ENCODE measurements at places on chromosomes 13 and 19. TPM values are rescaled to one million over a fixed set of nuclear protein-coding genes. Genes with fewer than 3 reads are reported as not detected.

DNA sequence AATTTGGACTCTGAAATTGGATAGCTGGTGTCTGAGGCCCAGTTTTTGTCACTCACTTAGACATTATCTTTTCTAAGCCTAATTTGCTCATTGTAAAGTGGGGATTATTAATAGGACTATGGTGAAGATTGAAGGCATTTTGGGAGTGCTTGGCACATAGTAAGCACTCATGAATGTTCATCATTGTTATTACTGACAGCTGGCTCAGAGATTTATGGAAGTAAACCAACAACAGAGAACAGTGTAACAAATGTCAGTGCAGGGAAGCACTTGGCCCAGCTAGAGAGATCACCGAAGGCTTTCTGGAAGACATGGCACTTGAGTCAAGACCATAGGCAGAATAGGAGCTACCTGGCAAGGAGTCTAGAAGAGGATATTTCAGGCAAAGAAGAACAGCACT, 92.3 kb downstream of the RFC3 start:
- no peak for DNase-seq

VSTM1 gene
- not detected for total RNA-seq

ZNF155 gene
- total RNA-seq = 4.5 TPM

DNA sequence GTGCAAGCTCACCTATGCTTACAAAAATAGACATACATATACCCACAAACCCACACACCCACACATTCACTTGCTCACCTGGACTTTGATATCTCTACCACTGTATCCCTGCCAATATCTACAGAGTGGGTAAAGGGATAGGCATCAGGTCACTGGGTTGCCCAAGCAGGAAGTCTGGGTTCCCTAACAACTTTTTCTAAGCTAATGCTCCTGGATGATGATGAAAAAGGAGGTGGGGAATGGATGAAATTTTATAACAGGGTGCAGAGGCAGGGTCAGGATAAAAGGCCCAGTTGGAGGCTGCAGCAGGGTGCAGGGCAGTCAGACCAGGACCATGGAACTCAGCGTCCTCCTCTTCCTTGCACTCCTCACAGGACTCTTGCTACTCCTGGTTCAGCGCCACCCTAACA, at the start of gene CYP2B6:
Gene CYP2B6, plus strand, starts transcription at position 311 of the 410 bp plus-strand sequence. Its CDS starts 24 bp downstream, at position 335.
- DNase-seq = no peak

CEACAM16 gene
- not detected for total RNA-seq

DNA sequence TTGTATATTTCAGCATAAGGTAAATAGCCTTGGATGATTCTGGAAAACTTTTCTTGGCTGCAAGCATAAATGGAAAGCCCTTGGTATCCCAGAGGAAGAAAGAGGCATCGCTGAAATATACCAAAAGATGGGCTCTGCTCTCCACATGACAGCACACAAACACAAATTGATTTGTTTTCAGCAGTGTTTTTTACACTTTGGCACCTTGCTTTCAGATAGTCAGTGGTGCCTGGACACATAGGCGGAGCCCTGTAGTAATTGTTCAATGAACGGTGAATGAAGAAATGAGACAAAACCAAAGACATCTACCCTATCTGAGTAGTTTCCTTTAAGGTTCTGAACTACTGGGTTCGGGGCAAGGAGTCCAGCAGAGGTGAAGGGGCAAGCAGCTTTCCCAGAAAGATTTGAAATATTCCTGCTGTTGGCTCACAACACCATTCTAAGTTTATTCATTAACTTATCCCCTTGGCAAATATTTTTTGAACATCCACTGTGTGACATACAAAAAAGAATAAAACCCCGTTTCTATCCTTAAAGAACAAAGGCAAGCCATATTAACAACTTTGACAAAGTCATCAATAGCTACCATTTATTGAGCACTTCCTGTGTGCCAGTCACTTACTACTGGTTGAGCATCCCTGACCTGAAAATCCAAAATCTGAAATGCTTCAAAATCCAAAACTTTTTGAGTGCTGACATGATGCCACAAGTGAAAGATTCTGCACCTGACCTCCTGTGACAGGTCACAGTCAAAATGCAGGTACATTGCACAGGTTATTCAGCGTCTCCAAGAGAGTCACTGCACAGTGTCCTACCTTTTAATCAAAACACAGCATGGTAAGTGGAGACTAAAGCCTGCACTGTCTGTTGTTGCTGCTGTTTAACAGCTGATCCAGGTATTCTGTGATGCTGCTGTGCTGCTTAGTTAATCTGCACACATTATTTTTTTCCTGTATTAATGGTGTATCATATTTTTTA, 238.1 kb downstream of the DCLK1 start:
- no peak for DNase-seq

TMEM38A gene
- 0.34 TPM for total RNA-seq

GRCh38 chr19:13408889-13409518, 97.3 kb downstream of the CACNA1A start:
- DNase-seq = no peak

GRCh38 chr19:45195764-45196163, 17.2 kb downstream of the BLOC1S3 start:
- no peak for DNase-seq

DNA sequence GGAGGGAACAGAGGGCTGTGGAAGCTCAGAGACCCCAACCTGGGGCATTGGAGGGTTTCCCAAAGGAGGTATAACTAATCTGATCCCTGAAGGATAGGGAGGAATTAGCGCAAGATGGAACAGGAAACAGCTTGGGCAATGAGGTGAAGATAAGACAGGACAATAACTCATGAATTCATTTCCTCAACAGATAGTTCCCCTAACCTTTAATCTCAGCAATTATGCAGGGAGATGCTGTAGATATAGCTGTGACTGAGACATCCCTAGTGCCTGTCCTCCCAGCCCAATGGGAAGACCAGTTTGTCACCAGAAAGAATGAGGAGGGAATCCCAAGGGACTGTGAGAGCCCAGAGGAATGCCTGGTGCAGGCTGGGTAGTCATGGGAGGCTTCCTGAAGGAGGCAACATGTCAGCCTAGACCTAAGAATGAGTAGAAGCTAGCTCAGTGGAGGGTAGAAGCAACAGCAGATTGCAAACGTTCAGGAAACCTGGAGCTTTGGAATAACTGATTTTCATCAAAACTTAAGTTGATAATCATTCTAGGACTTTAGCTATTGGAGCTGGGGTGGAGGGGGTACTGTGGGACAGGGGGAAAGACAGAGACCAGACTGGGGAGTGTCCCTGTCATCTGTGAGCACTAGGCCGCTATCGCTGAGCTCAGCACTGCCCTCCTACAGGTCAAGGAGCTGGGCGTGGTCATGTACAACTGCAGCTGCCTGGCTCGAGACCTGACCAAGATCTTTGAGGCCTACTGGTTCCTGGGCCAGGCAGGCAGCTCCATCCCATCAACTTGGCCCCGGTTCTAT, 18.8 kb downstream of the HIPK4 start:
- DNase-seq = no peak

SERPINE3 gene
- total RNA-seq = not detected

ZNF599 gene
- total RNA-seq = 7.9 TPM

DNA sequence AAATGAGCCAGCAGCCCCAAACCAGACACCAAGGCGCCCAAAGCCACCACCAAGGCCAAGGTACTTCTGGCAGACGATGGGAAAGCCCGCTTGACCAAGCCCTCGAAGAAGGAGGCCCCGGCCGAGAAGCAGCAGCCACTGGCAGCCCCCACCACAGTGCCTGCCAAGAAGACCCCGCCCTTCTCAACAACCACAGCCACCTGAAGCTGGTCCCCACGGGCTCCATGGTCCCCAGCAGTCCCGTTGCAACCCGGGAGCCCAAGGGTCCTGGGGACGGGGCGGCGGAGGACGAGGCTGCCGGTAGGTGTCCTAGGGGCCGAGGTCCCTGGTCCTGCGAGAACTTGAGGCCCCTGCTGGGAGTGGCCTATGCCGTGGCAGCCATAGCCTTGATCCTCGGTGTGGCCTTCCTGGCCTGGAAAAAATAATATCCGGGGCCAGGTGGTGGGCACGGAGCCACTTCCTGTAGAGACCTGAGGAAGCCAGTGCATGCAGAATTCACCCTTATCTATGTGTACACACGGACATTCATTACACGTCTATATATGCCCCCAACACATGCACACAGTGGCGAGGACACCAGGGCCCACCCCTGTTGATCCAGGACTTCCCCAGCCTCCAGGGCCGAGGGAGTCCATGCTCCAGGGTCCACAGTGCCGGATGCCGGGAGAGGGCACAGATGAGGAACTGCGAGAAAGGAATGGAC, 13.8 kb downstream of the C1QTNF9 start:
- DNase-seq = no peak

KLHL1 gene
- total RNA-seq = 0.34 TPM
